ENCODE measurements at places on chromosomes 7 and 10.
A peak's percentile ranks its signal among the peaks of the same experiment; 100 is the strongest.

- no peak for DNase-seq
Measured at GRCh38 chr10:111707076-111707475, 476.5 kb downstream of the GPAM start.

GRCh38 chr7:18778594-18778993 lies 283.0 kb downstream of the HDAC9 start:
- no peak for DNase-seq

DNA sequence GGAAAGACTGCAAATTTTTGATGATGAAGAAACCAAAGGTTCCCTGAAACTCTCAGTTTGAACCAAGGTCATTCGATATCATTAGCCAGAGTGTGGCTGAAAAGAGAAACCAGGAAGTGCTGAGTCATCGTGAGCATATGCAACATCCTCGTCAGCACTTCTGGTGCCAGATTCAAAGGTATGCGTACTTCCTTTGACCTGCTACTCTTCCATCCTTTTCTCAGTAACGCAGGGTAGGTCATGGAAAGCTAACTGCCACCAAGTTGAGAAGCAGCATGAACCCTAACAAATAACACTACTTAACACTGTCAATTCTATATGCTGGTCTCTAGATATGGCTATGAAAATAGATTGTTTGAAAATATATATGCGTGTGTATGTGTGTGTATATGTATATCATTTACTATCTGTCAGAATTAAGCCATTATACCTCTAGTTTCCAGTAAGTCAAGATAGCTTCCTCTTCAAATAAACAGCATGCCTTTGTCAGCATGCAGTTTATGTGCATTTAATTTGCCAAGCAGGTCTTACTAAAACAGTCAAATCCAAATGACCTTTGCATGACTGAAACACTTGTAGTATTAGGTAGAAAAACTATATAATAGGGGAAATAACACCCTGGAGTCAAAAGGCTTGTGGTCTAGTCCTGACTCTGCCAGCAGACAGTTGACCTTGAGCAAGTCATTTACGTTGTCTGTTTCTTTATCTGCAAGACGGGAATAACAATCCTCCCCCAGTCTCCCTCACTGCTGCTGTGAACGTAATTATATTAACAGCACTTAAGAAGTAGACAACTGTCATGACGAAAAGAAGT lies 26.4 kb downstream of the CDK6 start:
- DNase-seq: peak; percentile 66

DNA sequence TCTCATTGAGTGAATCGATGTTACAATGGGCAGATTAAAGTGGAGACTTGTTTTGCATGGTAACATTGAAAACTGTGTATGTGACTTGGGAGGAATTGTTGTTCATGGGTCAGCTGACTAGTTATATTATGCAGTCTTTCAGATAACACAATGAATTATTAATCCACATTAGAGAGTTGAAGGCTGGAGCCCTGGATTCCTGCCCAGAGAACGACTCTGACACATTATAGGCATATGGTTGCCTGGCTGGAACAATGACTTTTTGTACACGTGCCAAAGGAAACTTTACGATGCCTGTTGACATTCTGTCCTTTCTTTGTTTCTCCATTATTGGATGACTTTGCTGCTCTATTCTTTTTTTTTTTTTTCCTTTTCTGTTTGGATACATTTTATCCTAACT lies 52.3 kb upstream of the TMEM229A start:
- no peak for DNase-seq

DNA sequence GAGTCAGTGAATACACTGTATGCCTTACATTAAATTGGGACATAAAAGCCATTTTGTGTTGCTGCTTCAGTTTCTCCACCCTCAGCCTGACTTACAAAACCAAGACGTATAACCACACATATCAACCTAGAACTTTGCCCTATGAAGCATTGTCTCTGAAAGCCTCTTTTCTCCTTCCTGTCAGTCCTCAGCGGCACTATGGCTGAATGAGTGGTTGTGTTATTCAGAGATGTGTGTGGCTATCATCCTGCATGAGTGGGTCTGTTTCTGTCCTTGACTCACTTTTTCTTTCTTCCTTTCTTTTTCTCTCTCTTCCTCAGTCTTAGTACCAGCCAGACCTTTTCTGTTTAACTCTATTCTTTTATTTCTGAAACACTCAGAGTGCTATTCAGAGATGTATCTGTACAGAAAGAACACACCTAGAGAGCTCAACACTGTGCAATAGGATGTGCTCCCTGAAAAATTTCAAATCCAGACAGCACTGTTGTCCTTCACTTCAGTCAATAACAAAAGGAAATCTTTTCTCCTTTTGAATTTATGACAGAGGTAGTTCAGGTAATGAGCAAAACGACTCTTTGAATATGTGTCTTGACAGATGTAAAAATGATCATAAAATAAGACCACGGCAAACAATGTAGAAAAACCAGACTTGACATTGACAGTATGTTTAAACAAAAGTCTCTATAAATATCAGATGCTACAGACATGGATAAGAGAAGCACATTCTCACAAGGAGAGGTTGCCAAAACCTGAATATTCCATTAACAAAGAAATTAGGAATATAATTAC lies 163.3 kb upstream of the FEZF1 start:
- DNase-seq: no peak

GRCh38 chr7:151138153-151138851 lies 29.2 kb downstream of the GBX1 start:
- DNase-seq: no peak

DNA sequence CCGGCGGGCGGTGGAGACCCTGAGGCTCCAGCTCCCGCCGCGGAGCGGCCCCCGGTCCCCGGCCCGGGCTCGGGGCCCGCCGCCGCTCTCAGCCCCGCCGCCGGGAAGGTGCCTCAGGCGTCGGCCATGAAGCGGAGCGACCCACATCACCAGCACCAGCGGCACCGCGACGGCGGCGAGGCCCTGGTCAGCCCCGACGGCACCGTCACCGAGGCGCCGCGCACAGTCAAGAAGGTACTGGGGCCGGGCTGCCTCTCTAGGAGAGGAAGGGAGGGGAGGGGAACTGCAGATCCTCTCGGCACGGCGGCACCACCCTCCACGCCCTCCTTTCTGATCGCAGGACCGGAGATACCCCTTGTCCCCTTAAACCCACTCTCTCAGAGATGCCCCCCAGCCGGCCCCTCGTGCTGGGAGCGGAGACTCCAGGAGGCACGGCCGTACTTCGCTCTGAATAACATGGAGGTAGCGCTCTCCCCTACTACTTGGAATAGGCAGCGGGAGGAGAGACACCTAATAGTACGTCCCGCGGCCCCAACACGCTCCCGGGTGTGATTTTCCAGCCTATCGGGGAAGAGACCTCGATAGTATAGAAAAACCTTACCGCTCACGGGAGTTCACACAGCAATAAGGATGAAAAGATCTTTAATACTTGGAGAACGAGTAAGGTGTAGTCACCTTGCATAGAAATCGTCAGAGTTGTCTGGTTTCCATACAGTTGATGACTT lies 538 bp downstream of the AHCYL2 start:
- peak; percentile 49 for DNase-seq

- DNase-seq: no peak
Measured at GRCh38 chr7:69373171-69374043, 224.9 kb upstream of the AUTS2 start.

DNA sequence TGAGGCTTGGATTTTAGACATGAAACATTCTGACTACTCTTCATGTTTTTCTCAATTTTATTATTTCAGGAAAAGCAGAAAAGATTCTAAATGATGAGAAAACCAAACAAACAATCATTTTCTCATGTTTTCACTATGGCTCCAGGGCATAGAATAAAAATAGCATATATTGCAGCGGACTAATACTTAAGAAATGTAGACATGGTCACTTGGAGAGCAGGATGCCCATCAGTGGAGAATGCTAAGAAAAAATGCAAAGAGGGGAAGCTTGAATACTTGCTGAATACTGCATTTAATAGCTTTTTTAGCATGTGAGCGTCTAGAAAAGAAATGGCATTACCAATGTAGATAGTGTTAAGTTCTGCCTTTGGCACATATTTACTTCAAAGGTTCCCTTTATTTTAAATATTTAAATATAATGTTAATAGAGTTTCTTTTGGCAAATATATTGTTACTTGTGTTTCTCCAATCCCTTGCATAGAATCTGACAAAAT lies 107.9 kb downstream of the PPP1R17 start:
- DNase-seq: no peak

DNA sequence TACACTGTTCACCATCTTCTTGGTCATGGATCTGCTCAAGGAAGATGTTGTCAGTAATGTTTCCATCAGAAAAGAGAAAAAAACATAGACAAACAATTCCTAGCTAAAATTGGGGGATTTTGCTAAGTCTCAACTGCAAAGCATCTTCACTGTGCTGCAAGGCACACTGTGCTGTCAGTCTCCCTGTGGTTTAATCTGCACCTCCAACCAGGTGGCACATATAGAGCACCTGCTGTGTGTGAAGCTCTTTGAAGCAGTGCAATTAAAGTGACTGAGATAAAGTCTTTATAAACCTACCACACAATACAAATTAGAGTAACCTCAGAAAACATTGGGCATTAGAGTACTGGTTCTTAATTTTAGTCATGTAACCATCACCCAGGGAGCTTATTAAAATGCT lies 6.3 kb downstream of the NRAP start:
- DNase-seq: no peak

GRCh38 chr7:30093420-30093952 lies 41.3 kb upstream of the MTURN start:
- DNase-seq: no peak

GRCh38 chr10:111076682-111077478 lies at the start of gene ADRA2A:
ADRA2A (plus strand) TSS chr10:111077029; CDS start chr10:111077997, 968 bp downstream.
- peak; percentile 86 for DNase-seq

- no peak for DNase-seq
Measured at GRCh38 chr10:19811540-19811939, 4.7 kb upstream of the PLXDC2 start.

GRCh38 chr10:14995964-14996565 lies 36.9 kb downstream of the MEIG1 start:
- DNase-seq: no peak
